ENCODE measurements at places on chromosomes 13 and 19.

GRCh38 chr13:20217168-20217567, 15.0 kb downstream of the GJB6 start:
- no peak for DNase-seq

- no peak for DNase-seq
These were observed 5.8 kb downstream of the AKAP11 start for GRCh38 chr13:42277618-42278276.

DNA sequence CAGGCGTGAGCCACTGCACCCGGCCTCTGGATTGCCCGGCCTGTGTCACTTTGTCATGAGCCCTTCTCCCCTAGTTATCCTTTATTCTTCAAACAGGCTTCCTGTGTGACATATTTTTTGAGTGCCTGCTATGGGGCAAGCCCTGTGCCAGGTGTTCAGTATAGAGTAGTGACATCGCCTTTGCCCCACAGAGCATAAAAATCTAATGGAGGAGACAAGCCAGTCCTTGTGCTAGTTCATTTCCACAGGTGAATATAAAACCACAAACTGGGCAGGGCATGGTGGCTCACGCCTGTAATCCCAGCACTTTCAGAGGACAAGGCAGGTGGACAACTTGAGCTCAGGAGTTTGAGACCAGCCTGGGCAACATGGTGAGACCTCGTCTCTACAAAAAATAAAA, 43.2 kb downstream of the BBC3 start:
- no peak for DNase-seq

DNA sequence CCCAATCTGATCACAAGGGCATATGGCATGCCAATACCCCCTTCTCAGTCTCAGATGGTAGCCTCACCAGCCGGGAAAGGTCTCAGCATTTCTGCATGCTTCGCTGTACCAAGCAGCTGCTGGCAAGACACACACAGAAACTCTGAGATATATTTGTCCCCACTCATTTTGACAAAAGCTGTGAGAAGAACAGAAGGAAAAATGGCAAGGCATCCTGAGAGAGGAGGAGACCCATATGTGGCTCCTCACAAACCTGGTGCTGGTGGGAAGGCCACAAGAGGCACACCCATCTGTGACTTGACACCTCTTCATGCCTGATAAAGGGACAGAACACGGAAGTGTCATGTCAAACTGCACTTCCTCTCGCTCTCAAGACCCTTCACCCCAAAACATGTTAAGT, 36.7 kb upstream of the DOCK9 start:
- DNase-seq, result no peak

GRCh38 chr19:9645472-9645871, 24.4 kb upstream of the ZNF561 start:
- no peak for DNase-seq

- no peak for DNase-seq
These were observed 202.3 kb downstream of the URI1 start for GRCh38 chr19:30144242-30144758.

Data from NCI-H1436 (cell line).